Stimulated activated CD4-positive, alpha-beta T cell treated with anti-CD3 and anti-CD28 coated beads, Interleukin-15, amount 100 ng/mL, for 1 hour (primary cell): ENCODE measurements at places on chromosomes 6 and 20.

DNA sequence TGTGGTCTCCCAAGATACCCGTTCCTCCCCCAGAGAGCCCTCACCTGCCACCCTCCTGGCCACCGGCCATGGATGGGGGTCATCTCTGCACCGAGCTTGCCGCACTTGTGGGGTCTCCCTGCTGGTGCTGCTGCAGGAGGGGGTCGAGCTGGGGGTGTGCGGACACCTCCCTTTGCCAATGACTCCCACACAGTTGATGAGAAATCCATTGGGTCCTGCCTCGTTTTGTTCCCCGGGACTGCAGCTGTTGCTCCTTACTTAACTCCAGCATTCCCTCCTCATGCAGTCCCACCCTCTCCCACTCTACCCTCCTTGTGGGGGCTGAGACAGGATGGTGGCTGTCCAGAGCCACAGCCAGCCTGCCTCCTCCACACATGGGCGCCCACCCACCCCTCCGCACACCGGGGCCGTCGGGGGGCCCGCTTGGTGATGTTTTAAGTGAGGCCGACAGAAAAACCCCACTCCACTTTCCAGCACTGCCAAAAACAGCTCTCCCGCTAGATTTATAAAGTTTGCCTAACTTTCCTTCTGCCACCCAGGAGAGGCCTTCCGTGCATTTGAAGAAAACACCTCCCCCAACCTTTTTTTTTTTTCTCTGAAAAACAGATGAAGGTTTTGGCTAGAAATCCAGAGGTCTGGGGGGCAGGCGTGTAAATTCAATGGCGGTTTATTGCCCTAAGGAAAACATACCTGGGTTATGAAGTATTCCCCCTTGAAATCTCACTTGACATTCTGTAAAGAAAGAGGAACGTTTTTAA lies 53.5 kb upstream of the APCDD1L start:
- DNase-seq = no peak

- DNase-seq = no peak
Observed at GRCh38 chr20:732727-733126, 35.6 kb downstream of the SLC52A3 start.

- no peak for DNase-seq
Observed at GRCh38 chr6:100281471-100281901, 183.2 kb downstream of the SIM1 start.

- no peak for DNase-seq
Observed at GRCh38 chr20:60242836-60243505, 284.7 kb downstream of the CDH26 start.

- DNase-seq = no peak
Observed at GRCh38 chr6:4805553-4806336, 29.5 kb downstream of the CDYL start.

DNA sequence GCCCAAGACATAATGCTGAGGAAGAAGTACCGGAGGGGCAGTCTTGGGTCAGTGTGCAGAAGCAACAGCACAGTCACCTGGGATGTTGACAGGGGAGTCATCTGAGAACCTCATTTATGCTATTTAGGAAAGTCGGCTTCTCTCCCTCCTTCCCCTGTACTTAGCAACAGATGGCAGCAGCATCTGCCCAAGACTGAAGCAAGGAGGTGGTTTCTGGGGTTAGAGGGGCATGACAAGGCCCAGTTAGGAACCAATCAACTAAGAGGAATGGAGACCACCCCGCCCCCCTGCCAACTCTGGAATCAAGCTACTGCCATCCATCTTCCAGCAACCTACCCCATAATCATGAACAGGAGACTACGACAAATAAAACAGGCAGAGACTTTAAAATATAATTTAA lies 21.7 kb downstream of the RIPK1 start:
- no peak for DNase-seq

- no peak for DNase-seq
Observed at GRCh38 chr6:184161-184700, 108.1 kb upstream of the DUSP22 start.
